ENCODE measurements at places on chromosomes 12 and 14.

DNA sequence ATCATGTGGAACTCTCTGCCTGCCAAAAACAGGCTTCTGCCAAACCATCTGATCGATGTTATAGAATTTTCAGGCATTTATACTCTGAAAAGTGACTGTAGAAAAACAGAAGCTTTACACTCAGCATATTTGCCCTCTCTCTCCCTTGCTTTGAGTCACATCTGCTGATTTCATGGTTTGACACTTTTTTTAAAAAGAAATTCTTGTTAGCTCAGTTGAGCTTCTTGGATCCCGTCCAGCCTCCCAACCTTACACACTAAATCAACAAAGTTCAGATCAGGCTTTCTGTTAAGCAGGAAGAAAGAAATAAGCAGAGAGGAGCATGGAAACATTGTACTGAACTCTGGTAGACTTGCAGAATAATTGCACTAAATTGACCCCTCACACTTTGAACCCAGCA, 193.6 kb upstream of the SEL1L start:
- DNase-seq: no peak

GRCh38 chr12:10669533-10669932, 4.3 kb downstream of the STYK1 start:
- no peak for DNase-seq

DNA sequence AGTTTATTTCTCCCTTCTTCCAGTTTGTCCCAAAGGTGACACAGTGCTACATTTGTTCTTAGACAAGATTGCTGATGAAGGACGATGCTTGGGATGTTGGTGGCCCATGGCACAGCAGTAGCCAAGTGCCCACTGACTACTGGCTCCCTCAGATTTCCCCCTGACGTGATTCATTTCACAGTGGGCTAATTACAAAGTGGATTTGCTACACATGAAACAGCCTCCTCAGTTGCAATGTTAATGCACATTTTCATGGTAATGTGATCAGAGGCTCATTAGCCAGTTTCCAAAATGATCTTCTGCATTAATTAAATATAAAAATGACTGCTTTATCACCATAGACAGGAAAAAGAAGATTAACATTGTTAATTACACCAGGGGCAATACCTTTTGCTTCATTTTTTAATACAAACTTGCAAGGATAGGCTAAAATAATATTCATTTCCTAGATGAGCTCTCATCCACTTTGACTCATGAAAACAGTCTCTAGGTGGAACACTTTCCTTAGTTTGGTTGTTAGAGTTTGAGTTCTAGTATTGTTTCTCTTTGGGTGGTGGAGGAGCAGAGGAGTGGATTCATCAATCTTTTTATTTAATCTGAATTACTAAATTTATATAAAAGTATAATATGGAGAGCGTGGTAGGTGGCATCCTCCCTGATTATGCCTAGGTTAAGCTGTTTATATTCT, 250.9 kb downstream of the PDZRN4 start:
- DNase-seq: no peak

- DNase-seq: no peak
Measured at GRCh38 chr14:93937519-93937918, 10.4 kb downstream of the FAM181A start.

GRCh38 chr14:56087671-56088471, 30.3 kb upstream of the PELI2 start:
- DNase-seq: no peak

- DNase-seq: no peak
Measured at GRCh38 chr14:53408175-53408879, 255.2 kb upstream of the DDHD1 start.

- no peak for DNase-seq
Measured at GRCh38 chr12:20320552-20320951, 47.8 kb upstream of the PDE3A start.

GRCh38 chr12:105750096-105750495, 388.7 kb downstream of the NUAK1 start:
- no peak for DNase-seq

DNA sequence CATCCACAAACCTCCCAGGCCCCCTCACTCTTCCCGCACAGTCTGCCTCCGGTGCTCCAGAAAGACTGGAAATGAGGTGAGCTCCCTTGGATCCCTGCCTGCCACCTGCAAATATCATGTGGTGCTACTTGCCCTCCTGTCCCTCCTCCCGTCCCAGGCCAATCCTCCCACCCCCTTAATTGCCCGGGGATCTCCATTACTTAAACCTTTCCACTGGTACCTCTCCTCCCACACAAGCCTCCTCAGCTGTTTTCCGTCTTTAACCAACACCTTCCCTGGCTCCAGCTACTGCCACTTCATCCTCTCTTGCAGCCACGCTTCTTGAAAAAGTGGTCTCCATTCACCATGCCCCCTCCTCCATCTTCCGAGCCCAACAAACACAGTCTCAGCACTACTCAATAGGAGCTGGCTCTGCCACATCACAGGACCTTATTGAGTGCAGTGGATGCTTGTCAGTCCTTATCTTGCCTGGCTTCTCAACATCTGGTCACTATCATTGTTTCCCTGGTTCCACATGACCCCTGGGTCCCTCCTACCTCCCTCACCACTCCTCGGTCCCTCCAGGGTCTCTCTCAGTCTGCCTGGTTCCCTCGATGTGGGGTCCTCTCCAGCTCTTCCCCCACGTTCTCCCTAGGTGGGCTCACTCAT, 11.5 kb downstream of the FAIM2 start:
- DNase-seq: no peak

DNA sequence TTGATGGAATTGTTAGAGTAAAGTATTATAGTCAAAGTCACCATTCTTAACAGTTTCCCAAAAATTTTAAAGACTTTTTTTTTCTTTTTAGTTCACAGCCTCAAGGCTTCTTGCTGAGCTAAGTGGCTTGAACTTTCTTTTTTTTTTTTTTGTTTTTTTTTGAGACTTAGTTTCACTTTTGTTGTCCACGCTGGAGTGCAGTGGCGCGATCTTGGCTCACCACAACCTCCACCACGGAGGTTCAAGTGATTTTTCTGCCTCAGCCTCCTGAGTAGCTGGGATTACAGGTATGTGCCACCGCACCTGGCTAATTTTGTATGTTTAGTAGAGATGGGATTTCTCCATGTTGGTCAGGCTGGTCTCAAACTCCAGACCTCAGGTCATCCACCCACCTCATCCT, 92.8 kb downstream of the SETD3 start:
- no peak for DNase-seq

DNA sequence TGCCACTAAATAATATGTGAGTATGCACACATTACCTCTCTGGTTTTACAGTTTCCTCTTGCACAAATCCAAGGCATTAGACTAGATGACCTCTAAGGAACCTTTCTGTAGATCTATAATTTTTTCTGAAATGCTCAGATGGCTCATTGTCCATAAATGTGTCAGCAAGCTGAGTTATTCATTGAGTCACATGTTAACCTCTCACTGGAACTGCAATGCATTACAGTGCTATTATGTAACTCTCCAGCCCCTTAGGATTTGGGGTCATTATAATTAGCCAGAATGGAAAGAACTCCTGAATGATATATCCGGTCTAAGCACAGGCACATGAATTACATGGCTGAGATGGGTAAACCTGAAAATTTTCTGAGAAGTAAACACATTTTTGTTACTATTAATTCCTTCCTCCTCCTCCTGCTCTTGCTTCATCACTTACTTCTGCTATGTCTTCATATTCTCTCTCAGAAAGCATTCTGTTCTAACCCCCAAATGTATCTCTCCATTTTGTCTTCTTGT, 20.3 kb upstream of the DRAM1 start:
- no peak for DNase-seq

DNA sequence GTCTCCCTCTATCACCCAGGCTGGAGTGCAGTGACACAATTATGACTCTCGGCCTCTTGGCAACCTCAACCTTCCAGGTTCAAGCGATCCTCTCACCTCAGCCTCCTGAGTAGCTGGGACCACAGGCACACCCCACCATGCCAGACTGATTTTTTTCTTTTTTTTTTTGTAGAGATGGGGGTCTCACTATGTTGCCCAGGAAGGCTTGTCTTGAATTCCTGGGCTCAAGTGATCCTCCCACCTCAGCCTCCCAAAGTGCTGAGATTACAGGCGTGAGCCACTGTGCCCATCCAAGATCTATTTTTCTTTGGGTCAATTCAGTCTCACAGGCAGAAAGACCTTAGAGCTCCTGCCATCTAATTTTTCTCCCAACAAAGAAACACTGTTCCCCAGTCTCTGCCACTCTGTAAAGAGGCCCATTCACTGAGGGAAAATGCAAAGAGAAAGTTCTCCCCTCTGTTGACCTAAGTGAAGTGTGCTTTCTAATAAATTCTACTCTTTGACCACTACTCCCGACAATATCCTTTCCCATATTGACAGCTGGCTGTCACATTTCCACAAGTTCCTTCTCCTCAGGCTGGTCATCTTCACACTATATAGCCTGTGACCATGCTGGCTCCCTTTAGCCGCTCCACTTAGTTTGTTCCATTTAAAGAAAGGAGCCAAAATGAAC, 23.3 kb downstream of the TMED8 start:
- no peak for DNase-seq

- DNase-seq: no peak
Measured at GRCh38 chr12:75683220-75683619, 171.8 kb upstream of the KRR1 start.

GRCh38 chr14:97138801-97139200, 341.6 kb downstream of the VRK1 start:
- DNase-seq: no peak

- DNase-seq: no peak
Measured at GRCh38 chr14:56210571-56210970, 92.4 kb downstream of the PELI2 start.

DNA sequence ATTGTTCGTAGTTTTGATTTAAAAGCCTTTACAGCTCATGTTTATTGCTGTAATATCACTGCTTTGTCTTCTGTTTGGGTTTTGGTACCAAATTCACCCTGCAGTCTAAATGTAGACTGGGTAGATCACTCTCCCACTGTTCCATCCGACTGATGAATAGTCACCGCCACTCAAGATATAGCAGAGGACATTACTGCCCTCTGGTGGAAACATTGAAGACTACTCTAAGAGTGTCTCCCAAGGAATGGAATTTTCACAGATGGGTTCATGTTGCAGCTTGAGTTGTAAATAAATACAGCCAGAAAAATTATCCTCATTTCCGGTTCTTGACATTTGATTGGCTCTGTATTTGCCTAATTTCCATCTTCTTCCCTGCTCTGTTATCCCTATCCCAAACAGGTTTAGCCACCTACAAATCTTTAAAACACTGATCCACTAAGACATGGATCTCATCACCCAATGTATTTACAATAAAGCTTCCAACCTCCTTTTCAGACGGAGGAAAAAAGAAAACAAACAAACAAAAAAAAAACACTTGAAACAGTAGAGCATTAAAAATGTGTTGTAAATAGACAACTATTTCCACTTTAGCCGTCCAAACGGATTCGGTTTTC, 198.3 kb upstream of the CPNE8 start:
- DNase-seq: no peak

DNA sequence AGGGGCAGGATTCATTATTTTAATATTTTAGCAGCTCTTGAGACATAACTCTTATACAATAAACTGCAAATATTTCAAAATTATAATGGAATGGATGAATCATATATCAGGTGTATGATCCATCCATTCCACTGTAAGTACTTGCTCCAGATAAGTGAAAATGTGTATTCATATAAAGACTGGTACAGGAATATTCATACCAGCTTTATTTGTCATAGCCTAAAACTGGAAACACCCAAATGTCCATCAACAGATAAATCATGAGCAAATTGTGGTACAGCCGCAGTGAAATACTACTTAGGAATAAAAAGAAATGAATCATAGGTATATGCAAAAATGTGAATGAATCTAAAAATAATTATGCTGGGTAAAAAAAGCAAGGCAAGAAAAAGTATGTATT, 263.6 kb upstream of the SYT10 start:
- no peak for DNase-seq

- DNase-seq: no peak
Measured at GRCh38 chr12:89593873-89594272, 68.0 kb upstream of the POC1B start.

DNA sequence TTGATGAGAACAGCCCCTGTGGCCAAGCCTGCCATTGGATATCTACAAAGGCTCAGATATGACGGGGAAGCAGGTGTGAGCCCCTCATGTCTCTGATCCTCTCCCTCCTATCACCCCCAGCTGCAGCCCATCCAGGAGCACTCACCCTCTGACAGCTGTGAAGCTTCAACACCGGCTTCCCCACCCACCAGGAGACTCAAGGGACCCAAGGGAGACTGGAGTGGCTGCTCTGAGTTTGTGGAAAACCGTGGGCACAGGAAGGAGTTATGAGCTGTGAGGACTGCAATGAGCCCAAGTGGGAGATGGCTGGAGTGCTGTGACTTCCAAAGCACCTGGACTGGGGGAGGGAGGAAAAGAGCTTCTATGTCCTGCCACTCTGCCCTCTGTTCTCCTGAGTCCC, 7.9 kb downstream of the IFI27L2 start:
- no peak for DNase-seq
